ENCODE measurements at places on chromosomes 3 and 15.

DNA sequence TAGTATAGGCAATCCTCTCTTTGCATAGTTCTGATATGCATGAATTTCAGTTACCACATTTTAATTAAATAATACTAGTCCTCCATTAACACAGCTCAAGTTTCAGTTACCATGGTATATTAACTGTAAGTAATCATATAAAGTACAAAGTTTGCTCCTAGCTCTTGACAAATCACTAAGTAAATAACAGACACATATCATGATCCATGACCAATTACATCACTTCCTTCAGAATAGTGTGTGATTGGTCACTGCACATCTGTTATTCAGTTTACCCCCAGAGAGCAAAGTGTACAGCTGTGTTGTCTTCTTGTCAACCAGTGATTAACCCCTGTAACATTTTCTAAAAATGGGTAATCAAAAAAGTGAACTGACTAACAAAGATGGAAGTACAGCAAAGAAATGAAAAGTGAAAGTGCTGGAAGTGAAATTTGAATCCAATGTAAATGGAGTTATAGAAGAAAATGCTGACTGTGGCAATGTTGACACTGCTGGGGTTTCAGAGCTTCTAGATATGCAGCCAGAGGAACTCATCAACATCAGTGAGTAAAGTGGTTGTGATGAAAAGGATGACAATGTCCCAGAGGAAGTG, 30.2 kb upstream of the LEKR1 start:
- peak; percentile 63 for DNase-seq

- DNase-seq = no peak
Measured at GRCh38 chr15:45891766-45892165, 256.9 kb downstream of the SQOR start.

- no peak for DNase-seq
Measured at GRCh38 chr15:72162569-72162968, 35.0 kb downstream of the GRAMD2A start.

DNA sequence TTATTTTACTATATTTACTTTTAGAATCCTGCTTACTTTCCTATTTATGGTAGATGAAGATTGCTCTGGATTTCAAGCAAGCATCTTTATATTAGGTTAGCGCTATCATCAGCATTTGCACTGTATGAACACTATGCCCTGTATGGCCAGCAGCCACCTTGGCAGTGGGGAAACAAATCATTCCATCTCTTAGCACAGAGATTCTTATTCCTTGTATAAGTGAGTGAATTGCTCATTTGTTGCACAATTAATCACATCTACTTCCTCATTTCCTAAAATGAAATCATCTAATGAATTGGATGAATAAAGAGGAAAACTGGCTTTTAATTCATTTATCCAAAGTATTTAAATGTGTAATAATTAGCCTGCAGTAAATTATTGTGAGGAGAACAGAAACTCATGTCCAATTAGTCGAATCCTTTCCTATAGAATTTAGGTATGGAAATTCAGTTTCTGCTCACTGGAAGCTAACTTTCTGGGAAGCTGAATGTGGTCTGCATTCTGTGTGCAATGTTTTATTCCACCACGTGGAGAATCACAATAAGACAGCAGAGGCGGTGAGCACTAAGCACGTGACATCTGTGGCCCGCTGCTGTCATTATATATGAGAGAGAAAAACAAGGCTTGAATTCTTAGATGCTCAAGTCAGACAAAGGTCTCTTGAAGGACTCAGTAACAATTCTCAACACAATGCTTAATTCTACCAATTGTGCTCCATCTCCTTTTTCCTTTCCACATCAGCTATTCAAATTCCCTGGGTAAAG, 93.4 kb downstream of the PEX5L start:
- DNase-seq = no peak

- DNase-seq = peak; percentile 6
Measured at GRCh38 chr3:27927882-27928281, 205.8 kb upstream of the EOMES start.
